ENCODE measurements at places on chromosomes 11 and 22.

DNA sequence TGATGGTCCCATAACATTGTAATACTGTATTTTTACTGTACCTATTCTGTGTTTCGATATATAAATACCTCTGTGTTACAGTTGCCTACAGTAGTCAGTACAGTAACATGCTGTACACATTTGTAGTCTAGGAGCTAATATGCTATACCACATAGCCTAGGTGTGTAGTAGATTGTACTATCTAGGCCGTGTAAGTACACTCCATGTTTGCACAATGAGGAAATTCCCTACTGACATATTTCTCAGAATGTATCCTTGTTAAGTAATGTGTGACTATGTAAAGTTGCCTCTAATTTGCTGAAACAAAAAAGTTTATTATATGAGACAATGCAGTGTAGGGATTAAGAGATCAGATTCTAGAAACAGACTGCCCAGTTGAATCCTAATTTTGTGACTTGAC is 21.3 kb downstream of the CAPRIN1 start:
- no peak for DNase-seq

DNA sequence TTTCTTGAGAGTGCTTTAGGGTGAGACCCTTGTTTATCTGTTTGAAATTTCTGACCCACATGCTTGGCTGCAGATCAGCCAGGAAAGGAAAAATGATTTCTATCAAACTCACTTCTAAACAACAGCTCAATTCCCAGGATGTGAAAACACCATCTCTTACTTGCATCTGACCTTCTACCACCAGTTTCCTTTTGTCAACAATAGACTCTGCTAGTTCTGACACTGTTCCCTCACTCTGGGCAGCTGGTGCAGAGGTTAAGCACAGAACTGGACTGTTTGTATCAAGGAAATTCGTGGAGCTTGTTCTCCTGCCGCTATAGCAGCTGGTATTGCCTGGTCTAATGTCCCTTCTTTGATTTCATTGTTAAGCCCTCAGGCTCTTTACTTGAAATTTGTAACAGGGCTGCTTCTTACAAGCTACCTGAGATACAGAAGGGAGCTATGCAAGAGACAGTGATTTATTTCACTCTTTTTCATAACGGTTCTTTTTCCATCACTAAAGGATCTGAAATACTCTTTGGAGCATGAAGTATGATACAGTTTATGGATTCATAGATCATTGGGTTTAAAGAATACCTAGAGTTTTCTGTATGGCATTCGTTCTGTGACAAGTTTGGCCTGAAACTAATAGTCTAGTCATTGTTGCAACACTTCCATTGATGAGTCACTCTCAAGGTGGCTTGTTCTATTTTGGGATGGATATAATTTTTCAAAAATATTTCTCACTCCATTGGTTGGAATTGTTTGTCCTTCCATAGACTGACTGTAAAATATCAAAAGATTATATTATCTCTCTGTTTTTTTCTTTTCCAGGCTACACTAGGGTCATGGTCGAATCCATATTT is 178.2 kb upstream of the ZC3H12C start:
- no peak for DNase-seq

DNA sequence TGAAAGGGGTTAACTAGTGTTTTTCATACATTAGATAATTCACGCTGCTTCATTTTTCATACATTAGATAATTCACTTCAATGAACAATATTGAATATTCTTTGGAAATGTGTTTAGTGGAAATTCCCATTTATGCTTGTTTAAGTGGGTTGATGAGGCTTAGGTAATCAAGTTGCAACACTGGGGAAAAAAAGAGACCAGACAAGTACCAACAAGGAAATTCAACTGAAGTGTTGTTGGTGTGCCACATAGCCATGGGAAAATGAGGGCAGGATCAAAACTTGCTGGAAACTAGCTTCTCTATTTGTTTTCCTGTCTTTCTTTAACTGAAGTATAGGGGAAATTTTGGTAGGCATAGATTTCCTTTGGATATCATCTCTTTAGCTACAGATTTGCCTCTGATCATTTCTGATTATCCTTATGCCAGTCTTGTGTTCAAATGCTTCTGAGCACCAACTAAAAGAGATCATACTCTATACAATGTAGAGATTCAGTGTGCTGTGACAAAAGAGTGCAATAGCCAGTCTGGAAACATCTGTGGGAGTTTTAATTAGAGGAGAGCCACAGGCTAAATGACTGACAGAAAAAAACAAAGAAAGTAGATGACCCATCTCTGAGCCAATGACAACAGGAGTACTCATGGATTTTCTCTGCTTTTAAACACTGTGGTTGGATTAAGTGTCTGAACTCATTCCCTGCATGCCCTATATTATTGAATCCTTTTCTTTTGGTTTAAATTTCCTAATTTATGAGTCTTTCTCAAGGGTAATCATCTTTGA is 67.6 kb upstream of the CTSC start:
- no peak for DNase-seq

- no peak for DNase-seq
These were observed 67.9 kb upstream of the PITPNB start for GRCh38 chr22:27986937-27987336.

DNA sequence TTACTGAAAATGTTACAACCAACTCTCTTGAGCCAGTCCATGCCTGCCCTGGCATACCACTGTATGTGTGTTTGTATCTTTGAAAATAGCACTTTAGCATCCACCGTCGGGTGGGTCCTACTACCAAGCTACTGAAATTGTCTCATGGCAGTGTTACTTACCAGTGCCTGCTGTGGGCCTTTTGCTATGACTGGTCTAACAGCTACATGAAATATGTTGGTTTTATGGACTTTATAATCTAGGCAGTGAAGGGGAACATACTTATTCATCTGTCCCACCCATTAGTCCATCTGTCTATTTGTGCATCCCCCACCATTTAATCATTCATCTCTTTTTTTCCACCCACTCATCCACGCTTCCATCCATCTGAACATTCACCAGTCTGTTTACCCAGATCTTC is 106.0 kb downstream of the NAV2 start:
- no peak for DNase-seq

GRCh38 chr22:22164541-22165272 is 79.9 kb upstream of the VPREB1 start:
- DNase-seq: no peak

DNA sequence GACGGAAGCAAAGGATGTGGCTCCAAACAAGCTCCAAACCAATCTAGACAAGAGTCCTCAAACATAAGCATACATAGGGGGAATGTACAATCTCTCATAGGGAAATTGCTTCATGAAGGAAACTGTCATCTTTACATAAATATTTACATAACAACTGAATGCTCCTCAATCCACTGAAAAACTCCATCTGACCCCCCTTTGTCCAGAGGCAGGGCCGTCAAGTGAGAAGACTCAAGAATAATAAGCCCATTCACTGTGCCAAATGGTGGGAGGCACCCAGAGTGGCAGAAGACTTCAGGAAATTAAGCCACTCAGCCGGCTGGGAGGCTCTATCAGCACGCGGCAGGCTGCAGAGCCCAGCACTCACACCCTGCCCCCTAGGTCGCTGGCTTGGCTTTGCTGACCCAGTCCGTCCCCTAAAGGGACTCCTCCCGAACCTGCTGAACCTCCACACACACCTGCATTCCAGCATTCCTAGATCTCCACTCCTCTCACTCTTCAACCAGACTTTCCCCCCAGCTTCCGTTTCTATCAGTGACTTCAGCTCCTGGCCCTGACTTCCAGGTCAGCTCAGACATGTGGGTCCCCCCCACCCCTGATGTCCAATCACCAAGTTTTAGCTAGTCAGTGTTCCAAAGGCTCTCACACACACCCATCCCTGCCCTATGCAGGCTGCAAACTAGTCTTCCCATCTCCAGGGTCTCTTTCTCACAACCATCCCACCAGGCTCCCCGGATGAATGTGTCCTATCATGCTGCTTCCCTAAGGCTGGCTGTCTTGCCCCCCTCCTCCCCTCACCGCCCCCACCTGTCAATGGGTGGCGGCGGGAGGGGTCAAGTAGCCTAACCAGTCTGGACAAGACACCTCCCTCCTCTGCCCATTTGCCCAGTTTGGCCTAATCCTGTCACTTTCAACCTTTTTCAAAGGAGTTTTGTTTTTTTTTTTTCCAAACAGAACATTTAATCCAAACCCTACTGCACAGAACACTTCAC is 11.3 kb downstream of the VPS37C start:
- DNase-seq: no peak

GRCh38 chr22:34462795-34463194 is 542.5 kb upstream of the LARGE1 start:
- no peak for DNase-seq

DNA sequence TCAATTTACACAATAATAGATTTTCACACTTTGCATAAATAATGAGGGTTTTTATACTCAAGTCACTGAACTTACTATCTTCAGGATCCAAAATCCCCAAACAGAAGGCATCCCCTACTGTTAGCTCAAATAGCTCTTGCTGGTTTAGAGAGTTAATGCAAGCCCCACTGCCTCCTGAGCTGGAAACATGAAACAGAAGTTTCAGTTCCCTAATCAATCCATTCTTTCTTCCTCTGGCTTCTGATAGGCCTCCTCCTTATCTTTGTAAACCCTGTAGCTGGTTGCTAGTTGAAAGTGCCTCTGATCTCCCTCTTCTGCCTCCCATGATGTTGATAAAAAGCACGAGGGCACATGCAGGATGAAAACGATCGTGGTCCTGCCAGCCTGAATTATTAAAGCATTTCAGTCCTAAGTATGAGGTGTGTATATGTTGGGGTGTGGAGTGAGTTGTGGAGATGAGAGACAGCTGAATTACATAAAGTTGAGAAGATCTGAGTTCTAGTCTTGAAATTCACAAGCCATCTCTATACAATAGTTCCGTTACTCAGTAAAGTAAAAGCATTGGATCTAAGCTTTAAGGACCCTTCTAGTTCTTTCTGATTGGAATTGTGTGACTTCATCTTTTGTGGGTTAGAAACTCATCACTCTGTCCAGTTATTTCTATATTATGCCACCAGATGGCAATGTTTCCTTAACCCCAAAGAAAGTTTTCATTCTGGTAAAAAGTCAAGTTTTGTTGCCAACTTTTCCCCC is 35.0 kb upstream of the EHF start:
- DNase-seq: peak; percentile 36

DNA sequence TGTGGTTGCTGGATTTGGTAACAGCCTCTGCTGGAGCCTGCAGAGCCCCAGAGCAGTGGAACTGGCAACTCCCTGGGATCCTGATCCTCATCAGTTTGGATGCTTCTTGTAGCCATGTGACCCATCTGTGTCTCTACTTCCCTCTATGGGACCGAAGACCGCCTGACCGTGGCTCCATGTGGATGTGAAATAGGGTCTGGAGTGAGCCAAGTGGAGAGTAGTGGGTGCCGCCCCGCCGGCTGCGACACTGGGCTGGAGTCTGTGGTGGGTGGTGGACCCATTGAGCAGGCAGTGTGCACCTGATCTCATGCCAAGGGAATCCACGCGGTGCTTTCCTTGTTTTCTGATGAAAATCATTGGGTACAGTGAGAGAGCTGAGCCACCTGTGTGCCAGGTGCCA is 543.2 kb upstream of the B3GAT1 start:
- no peak for DNase-seq

DNA sequence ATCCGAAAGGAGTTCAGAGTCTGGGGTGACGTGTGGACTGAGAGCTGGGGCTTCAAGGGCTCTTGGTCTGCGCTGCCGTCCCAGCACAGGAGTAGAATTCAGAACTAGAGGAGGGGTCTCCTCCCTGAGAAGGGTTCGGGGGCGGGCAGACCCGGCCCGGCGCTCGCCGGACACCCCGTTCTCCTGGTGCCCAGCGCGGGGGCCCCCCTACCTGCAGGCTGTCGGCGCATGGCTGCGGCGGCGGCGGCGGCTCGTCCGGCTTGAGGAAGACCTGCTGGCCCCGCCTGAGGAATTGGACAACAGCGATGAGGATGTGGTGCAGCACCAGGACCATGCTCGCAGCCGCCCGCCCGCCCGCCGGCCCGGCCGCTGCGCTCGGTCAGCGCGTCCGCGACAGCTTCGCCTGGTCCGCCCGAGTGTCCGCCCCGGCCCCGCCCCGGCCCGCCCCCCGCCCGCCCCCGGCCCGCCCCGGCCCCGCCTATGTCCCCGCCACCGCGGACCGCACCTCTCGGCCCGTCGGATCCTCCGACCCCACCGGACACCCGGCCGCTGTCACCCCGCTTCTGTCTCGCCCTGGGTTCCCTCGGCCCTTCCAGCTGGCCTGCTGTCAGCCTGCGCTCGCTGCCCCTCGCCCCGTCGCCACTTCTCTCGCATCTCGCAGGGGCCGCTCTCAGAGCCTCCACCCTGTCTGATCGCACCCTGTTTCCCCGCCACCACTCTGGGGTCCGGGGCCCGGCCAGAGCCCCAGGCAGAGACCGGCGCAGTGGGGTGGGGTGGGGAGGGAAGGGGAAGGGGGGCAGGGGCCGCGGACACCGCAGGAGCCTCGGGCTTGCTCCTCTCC is 32.0 kb downstream of the PDE2A start:
- DNase-seq: no peak

DNA sequence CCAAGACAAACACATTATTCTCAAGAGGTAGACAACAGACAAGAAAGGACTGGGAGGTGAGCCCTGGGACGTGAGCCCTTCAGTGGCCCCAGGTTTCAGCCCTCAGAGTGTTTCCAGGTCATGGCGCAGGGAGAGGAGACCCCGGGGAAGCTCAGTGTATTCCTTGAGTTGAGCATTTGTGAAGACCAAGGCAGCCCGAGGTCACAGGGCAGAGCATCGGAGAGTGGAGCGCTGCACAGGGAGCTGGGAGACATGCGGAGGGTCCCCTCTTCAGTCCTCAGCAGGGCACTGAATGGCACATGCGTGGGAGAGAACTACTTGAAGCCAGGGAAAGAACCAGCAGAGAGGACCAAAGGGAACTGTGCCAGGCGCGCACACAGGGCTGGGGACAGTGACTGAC is 11.7 kb downstream of the KRTAP5-6 start:
- DNase-seq: no peak

- no peak for DNase-seq
These were observed 17.0 kb downstream of the NEAT1 start for GRCh38 chr11:65439331-65440181.

DNA sequence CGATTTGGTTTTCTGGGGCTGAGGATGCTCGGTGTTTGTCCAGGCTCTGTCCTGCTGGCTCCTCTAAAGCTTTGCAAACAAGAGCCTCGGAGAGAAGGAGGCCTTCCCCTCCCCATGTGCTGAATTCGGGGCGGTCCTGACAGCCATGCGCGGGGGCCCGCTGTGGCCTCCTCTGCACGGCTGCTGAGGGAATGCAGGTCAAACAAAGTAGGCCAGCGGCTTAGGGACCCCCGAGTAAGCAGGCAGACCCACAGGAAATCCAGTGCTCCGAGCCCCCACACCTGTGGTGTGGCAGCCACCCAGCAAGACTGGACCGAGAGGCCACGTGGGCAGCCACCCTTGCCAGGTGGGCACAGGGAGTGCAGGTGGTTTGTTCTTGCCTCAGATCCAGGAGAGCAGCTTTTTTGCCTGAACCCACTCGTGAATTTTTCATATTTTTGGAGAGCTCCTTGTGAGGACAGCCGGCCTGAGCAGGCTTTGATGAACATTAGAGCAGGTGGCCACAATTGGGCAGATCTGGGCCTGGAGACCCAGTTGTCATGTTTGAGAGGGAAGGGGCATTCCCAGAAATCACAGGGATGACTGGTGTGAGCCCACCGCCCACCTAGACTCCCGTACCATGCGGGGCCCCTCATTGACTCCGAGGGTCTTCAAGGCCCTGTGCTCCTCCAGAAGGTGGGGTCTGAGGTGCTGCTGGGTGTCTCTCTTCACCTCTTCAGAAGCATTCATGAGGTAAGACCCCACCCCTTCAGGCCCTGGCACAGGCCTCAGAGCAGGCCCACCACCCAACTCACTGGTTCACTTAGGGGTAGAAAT is 43.0 kb upstream of the KCNQ1OT1 start:
- DNase-seq: no peak
